CD4-positive, alpha-beta T cell treated with Interleukin-2 at 100 ng/mL for 4 hours (primary cell): ENCODE measurements at places on chromosomes 4 and X.

DNA sequence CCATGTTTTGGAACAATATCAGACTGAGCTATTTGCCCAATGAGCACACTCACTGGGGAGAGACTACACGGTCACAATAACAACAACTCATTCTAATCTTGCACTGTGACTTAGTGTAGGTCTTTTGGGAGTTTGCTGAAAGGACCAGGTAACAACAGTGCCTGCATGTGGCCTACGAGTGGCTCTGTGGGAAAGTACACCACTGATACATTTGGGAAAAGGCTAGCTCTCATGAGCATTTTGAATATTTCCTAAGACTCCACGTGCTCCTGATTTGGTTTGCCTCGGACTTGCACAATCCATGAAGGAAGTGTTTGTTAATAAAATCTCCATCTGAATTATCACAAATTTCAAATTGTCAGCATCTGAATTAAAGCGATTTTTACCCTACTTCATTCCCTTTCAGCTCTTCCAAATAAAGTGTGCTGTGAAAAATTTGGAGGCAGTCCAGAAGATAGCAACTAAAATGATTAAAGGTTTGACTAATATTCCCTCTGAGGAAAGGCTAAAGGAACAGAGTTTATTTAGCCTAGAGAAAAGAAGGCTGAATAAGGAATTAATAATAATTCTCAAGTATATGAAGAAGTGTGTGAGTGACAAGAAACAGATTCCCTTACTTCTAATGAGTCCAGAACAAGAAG lies 406.4 kb downstream of the PPARGC1A start:
- DNase-seq, result no peak

- DNase-seq, result no peak
These were observed 6.4 kb upstream of the LONRF3 start for GRCh38 chrX:118968031-118968430.

DNA sequence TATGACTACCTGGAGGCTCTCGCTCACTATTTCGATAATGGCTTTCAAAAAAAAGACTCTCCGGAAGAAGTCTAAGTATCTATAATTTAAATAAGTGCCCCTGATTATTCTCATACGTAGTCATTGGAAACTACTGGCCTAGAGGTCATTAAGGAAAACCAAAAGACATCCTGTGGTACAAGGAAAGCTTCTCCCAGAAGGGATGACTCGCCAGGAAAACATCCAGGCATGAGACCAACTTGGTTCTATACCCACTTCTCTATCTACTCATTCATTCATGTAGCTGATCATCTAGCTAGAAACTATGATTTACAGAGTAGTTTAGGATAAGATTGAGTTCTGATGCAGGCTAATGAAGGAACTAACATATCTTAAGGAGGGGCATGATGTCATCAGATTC lies 37.7 kb downstream of the SOX3 start:
- no peak for DNase-seq

- no peak for DNase-seq
These were observed 223.4 kb downstream of the SHROOM3 start for GRCh38 chr4:76658231-76659102.

GRCh38 chrX:7934026-7934425 lies 6.8 kb upstream of the PNPLA4 start:
- no peak for DNase-seq

- DNase-seq, result peak; percentile 23
These were observed 31.1 kb downstream of the F11 start for GRCh38 chr4:186297013-186297645.

DNA sequence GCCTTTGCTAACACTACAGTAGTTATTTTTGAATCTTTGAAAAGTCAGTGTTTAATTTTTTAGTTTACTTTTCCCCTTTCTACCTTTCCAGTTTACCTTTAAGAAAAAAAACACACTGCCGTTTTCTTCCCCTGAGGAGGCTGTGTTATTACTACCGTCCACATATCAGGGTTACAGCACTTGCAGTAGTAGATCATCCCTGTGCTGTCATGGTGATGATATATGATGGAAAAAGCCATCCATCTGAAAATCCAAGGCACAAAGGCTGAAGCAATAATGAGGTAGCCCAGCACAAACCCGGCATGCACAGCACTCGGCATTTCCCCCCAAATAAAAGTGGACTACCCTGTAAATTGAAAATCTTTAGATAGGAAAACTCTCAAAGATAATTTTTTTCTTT lies 258.7 kb downstream of the CXXC4 start:
- no peak for DNase-seq

DNA sequence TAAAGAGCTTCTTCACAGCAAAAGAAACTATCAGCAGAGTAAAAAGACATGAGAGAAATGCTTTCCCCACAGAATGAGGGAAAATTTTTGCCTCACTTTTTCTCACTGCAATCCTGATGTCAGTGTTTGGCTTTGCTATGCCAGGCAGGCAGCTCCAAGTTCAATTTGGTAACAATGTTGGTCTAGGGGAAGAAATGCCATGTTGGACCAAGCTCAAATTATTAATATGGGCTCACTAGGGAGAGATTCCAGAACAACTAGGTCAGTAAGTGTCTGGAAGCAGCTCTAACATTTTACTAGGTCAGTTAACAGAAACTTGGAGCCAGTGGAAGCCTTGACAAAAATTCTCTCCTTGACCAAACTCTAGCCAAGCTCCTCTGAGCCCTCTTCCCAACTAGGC lies 95.4 kb downstream of the NAF1 start:
- DNase-seq, result no peak

GRCh38 chrX:108735091-108735678 lies 1.2 kb downstream of the IRS4 start:
- no peak for DNase-seq

DNA sequence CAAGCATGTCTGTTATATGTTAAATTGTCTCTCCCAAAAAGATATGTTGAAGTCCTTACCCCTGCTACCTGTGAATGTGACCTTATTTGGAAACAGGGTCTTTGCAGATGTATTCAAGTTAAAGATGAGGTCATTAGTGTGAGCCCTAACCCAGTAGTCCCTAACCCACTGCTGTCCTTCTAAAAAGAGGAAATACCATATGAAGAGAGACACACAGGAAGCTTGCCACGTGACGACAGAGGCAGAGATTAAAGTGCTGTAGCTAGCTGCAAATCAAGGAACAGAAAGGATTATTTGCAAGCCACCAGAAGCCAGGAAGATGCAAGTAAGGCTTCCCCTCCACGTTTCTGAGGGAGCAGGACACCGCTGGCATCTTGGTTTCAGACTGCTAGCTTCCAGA lies 150.1 kb downstream of the HNRNPD start:
- DNase-seq, result peak; percentile 14
